HT1080 (cell line): ENCODE measurements at places on chromosomes 13 and 19.

DNA sequence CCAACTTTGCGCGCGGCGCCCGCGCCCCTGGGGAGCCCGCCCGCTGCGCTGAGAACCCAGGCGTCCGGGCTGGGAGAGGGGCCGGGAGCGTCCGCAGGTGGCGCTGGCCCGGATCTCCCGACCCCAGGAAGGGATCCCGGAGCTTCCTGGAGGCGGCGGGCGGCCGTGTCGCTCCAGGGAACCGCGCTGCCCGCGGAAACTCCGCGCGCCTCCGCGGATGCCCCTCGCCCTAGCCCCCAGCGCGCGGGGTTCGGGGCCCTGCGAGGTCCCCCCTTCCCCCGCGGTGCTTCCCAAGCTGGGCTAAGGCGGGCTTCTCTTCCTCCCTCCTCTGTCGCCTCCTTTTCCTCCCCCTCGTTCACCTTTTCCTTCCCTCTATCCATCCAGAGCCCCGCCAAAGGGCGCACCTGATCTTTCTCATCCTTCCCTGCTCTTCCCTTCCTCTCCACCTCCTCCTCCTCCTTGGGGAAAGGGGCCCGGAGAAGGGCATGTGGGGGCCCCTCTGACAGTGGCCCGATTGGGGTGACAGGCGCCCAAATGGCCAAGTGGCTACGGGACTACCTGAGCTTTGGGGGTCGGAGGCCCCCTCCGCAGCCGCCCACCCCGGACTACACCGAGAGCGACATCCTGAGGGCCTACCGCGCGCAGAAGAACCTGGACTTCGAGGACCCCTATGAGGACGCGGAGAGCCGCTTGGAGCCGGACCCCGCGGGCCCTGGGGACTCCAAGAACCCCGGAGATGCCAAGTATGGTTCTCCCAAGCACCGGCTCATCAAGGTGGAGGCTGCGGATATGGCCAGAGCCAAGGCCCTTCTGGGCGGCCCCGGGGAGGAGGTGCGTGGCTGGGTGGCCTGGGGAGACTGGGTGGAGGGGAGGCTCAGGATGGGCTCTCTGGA lies 710 bp downstream of the SHD start:
- DNase-seq = no peak

- DNase-seq = no peak
These were observed 470.8 kb downstream of the PCDH20 start for GRCh38 chr13:60944863-60945262.

- DNase-seq = peak; percentile 59
These were observed 907 bp downstream of the KDELR1 start for GRCh38 chr19:48390188-48391099.

- no peak for DNase-seq
These were observed 9.9 kb downstream of the CEACAM4 start for GRCh38 chr19:41616792-41617621.

DNA sequence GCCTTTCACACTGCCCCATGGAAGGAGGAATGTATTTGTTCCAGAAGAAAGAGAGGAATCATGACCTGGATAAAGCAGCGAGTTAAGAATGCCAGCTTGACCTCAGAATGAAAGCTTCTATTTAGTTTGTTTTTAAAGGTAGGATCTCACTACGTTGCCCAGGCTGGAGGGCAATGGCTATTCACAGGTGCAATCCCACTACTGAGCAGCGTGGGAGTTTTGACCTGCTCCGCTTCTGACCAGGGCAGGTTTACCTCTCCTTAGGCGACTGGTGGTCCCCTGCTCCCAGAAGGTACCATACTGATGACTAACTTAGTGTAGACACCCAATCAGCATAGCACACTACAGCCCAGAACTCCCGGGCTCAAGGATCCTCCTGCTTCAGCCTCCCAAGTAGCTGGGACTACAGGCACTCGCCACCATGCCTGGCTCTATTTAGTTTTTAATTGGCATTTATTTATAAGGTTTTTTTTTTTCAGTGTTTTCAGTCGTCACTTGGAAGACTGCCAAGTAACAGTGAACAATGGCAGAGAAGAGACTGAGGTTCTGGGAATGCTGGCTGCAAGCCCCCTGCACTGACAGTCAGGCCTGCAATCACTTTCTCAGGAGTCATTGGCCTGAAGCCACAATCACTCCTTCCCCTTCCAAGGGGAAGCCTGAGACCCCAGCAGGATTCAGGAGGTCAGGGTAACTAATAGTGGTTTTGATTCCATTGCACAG lies 73.1 kb downstream of the EPS15L1 start:
- no peak for DNase-seq

DNA sequence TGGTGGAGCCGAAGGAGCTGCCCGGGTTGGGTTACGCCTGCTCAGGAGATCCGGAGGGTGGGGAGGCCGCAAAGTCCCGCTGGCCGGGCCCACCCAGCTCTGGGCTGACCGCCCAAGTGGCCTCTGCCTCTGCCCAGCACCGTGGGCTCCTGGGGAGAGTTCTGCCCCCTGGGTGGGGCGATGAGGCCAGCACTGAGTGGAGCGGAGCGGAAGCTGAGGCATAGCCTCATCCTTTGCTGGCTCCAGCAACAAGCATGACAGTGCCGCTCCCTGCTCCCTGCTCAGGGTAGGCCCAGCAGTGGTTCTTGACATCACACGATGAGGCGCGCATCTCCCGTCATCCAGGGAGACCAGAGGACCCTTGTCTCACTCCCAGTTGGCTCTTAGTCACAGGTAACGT lies 22.5 kb downstream of the CCDC8 start:
- DNase-seq = no peak

DNA sequence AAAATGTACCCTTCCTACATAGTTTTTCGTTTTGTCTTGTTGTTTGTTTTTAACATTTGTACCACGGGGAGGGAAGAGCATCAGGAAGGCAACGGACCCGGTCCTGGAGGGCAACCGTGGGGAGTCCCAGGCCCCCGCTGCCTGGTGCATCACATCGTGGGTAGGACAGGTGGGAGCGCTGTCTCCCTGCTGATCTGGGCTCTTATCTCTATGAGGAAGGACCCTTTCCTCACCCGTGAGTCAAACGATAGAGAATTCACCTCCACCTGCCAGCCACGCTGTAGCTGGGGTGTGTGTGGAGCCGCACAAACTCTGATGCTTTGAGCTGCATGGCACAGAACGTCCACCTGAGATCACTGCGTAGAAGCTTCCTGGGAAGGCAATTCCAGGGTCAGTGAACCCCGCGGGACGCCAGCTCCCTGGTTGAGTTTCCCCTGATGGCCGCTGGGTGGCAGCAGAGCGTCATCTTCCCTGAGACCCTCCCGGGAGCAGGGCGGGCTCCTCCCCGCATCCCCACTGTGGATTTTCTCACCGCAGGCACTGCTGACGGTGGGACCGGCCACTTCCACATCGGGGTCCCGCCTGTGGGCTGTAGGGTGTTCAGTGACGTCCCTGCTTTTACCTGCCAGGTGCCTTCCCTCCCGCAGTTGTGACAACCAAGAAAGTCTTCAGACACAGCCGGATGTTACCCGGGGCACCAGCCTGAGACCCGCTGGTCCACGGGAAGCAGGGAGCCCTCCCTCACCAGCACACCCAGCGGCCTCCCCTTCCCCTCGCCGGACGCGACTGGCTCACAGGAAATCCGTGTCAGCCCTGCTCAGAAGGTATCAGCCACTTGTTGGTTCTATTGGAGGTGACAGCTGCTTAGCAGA lies 54.7 kb downstream of the ZNF787 start:
- peak; percentile 38 for DNase-seq

DNA sequence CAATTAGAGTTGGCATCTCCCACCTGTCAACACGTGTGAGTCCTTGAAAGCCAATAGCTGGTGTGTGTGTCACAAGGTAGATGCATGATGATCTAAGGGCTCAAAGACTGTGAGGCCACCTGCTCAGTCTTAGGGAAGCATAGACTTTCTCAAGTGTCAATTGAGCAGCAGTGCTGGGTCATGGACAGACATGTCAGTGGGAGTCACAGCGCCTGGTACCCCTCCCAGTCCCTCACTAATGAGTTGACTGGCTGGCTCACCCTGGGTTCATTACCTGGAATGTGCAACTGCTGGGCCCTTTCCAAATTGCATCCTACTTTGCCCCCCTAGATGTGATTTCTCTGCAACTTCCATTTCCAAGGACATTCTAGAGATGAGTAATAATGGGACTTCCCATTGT lies 9.1 kb upstream of the PSG6 start:
- DNase-seq = no peak

- peak; percentile 67 for DNase-seq
These were observed 16.0 kb upstream of the EMC10 start for GRCh38 chr19:50460161-50460765.

DNA sequence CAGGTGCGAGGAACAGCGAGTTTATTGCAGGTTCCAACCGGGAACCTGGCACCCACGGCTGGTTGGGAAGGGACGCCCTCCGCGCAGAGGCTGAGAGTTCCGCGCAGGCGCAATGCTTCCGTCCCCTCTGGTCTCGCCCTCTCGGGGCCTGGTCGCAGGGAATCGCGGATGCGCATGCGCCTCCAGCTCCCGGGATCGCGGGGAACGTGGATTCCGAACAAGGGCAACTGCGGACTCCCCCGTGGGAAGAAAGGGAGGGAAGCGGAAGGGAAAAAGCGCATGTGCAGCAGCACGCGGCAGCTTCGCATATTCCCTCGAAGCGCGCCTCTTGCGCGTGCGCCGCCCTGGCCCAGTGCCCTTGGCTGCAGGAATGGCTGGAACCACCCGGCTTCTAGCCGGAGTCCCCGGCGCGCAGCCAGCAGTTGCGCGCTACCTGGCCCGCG lies 1.1 kb downstream of the TSSK6 start:
- DNase-seq = no peak

- peak; percentile 59 for DNase-seq
These were observed 13.2 kb upstream of the CREB3L3 start for GRCh38 chr19:4140237-4140711.

- no peak for DNase-seq
These were observed 30.9 kb upstream of the CYP2B6 start for GRCh38 chr19:40960062-40960685.

GRCh38 chr13:100304229-100304628 lies 215.3 kb downstream of the PCCA start:
- DNase-seq = no peak

DNA sequence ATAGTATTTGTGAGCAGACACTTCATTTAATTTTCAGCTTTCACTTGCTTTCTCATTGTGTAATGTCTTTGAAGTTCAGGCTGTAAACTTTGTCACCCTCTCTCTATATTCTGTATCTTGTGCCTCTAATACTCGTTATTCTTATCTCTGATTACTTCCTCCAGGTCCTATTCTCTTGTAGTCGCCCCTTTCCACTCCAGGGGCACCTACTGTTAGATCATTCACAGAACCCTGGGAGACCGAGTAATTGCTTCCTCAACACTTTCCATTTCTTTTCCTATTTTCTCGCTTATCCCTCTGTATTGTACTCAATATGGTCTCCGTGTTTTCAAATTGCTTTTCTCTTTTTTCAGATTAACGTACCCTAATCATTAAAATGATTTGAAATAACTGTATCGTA lies 93.9 kb upstream of the TDRD3 start:
- no peak for DNase-seq

- no peak for DNase-seq
These were observed 90.0 kb downstream of the PDS5B start for GRCh38 chr13:32676242-32676641.

DNA sequence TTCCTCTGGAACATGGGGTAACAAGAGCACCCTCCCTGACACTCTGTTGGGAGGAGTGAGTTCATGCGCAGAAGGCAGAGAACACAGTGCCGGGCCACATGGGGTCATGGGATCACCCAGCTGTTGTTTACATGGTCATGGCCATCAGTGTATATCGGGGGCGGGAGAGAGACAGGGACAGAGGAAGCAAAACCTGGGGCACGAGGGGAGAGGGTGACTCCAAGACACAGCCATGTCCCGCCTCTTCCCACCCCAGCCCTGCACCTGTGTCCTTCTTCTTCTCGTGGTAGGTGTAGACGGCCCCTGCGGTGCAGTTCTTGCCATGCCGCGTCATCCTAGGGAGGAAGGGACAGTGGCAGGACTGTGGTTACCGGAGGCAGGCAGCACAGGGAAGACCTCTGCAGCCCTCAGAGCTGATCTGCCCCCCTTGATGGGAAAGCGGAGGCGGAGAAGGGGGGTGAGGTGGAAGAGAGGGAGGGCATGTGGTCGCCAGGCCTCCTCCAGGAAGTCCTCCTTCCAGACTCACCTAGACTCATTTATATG lies 19.9 kb downstream of the NOSIP start:
- no peak for DNase-seq

DNA sequence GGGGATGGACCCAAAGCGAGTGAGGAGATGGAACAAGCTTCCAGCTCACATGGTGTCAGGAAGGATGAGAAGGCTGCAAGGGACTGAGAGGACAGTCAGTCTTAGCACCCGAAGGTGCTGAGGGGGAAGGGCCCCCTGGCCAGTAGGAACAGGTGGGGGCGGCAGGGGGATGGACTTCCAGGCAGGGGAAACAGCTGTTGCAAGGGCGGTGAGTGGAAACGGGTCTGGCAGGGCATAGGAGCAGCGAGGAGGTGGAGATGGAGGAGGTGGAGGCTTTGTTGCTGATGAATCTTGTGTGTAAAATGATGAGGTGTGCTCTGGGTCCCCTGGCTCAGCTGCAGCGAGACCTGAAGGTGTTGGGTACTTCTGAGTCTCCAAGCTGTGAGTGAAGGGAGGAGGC lies 1.2 kb downstream of the MAP1S start:
- DNase-seq = no peak

GRCh38 chr19:27972291-27973040 lies 1240.5 kb downstream of the UQCRFS1 start:
- peak; percentile 85 for DNase-seq

- no peak for DNase-seq
These were observed 36.7 kb downstream of the USPL1 start for GRCh38 chr13:30654430-30654829.

DNA sequence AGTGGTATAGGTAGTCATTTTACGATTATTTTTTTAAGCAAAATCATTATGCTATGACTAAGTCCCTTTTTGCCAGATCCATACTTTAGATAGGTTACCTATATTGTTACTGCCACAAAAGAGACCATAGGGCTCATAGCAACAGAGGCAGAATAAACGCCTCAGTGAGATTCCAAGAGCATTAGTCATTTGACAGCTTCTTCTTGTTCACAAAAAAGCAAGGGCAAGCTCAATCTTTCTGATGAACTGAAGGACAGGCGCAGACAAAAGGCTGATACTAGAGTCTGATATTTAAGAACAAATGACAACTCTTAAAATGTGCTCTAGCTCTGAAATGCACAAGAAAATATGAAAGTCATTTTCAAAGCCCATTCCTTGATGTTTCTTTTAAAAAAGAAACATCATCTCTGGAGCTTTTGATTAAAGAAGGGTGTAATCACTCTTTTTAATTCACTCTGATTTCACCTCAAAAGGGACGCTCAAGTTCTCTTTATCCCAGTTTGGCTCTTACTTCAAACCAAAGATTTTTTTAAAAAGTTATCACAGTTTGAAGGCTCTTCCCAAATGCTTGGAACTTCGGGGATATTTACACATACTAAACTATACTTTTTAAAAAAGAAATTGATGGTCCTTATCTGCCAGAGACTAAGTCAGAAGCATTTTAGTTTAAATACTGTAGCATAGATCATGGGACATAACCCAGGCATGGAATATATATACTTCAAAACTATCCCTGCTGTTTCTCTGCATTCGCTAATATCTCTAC lies 187.2 kb downstream of the EFNB2 start:
- DNase-seq = peak; percentile 86
